Skin of body (tissue), 3 donors: ENCODE measurements at places on chromosomes 6 and 20. TPM values are rescaled to one million over a fixed set of nuclear protein-coding genes. Genes with fewer than 3 reads are reported as not detected.

ADAT2 gene
- 6.5 TPM for total RNA-seq

MYLK4 gene
- total RNA-seq: 1.4 TPM

EDN1 gene
- 6.3 TPM for total RNA-seq

NMBR gene
- total RNA-seq: not detected

TRIM31 gene
- not detected for total RNA-seq

SULF2 gene
- total RNA-seq: 72.1 TPM

EFCAB8 gene
- total RNA-seq: not detected

MUC22 gene
- not detected for total RNA-seq

TENT5A gene
- 45.5 TPM for total RNA-seq

SNAP25 gene
- 3.5 TPM for total RNA-seq

C6orf136 gene
- total RNA-seq: 5.2 TPM

RCAN2 gene
- 1.9 TPM for total RNA-seq

TXNDC5 gene
- total RNA-seq: 136 TPM

ADGRB3 gene
- total RNA-seq: 3.3 TPM

OPRM1 gene
- total RNA-seq: not detected

THEMIS gene
- total RNA-seq: 0.10 TPM

BACH2 gene
- 11.9 TPM for total RNA-seq

ABHD16B gene
- not detected for total RNA-seq

PRR18 gene
- total RNA-seq: 0.20 TPM

HAO1 gene
- not detected for total RNA-seq

HLA-DQA2 gene
- total RNA-seq: 0.99 TPM

CALHM6 gene
- total RNA-seq: 3.4 TPM

SLC4A11 gene
- 0.59 TPM for total RNA-seq

TREM1 gene
- 1.6 TPM for total RNA-seq

EPPIN gene
- not detected for total RNA-seq

PRICKLE4 gene
- 2.4 TPM for total RNA-seq

ARMC2 gene
- total RNA-seq: 5.2 TPM

ADAM33 gene
- total RNA-seq: 53.2 TPM

ZSWIM3 gene
- 3.6 TPM for total RNA-seq

ABCF1 gene
- 27.4 TPM for total RNA-seq

KCNK16 gene
- not detected for total RNA-seq

IL20RA gene
- 10.7 TPM for total RNA-seq

NFATC2 gene
- 6.0 TPM for total RNA-seq
